Activated B cell treated with CpG ODN at 0.5 μM for 24 hours (primary cell): ENCODE measurements at places on chromosomes 1 and 21. TPM values are rescaled to one million over a fixed set of nuclear protein-coding genes. Genes with fewer than 3 reads are reported as not detected.

DNA sequence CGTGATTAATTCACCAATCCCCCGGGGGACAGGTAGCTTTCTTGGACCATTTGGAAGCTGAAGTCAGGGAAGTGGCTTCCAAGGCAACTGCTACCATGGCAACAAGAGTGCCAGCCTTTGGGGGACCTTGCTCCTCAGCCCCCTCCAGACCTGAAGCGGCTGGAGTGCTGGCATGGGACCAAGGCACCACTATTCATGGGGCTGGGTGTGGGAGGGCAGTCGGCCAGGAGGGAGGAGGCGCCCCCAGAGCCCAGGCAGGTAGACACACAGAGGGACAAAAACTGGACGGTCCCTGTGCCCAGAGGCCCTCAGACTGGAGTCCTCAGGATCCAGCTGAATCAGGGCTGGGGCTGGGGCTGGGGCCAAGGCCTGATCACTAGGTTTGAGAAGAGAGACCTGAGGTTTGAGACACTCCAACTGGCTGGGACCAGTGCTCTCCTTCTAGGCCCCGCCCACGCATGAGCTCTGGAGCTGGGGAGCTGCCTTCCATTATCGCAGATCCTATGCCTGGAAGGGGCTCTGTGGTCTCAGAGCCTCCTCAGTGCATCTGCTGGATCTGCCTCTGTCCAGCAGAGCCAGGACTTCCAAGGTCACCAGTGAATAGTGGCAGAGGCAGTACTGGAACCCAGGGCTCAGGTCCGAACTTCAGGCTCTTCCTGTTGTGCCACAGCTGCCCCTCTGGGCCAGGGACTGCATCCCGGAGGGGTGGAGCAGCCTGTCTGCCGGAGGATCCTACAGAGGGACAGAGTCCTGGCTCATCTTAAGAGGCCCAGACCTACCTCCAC is 3.3 kb upstream of the KNCN start:
- H3K27me3 ChIP-seq: peaks cover 9% of the 10 kb centered on the region
- H3K4me3 ChIP-seq: no peak overlapping the region
- no peak overlapping the region for H3K27ac ChIP-seq
- no peak for DNase-seq
- H3K4me1 ChIP-seq: no peaks in the 10 kb centered on the region
- peaks cover 16% of the 10 kb centered on the region for H3K36me3 ChIP-seq

GRCh38 chr1:63730211-63730610 is 43.6 kb upstream of the ROR1 start:
- H3K4me1 ChIP-seq: no peaks in the 10 kb centered on the region
- no peaks in the 10 kb centered on the region for H3K36me3 ChIP-seq
- DNase-seq: no peak
- no peaks in the 10 kb centered on the region for H3K27me3 ChIP-seq
- H3K4me3 ChIP-seq: no peak overlapping the region

GRCh38 chr21:33101300-33101911 is 31.5 kb downstream of the OLIG1 start:
- H3K27me3 ChIP-seq: peaks cover 50% of the 10 kb centered on the region
- H3K36me3 ChIP-seq: no peaks in the 10 kb centered on the region

DNA sequence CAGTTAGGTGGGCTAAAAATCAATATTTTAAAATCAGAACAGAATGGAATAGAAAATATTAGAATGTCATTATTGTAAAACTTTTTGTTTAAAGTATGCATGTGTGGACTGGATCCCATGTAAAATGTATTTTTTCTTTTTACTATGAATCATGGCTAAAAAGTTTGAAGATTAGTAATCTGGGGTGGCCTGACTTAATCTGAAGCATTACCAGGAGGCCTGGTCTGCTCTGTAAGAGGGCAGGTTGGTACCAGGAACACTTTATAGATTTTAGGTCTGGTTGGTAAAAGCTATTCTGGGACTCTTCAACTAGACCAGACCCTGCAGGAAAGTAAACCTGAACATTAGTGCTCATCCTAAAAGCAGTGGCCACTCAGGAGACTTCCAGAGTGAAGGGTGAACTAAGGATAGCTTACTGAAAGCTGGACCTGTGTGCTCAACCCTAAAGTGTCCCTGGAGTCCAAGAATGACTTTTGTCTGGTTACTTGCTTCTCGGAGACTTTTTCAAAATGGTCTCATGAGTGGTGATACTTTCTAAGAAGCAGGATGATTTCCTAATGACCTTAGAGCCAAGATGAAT is 16.5 kb downstream of the RGL1 start:
- H3K36me3 ChIP-seq: no peaks in the 10 kb centered on the region
- no peaks in the 10 kb centered on the region for H3K27me3 ChIP-seq
- no peaks in the 10 kb centered on the region for H3K4me1 ChIP-seq
- DNase-seq: no peak
- H3K27ac ChIP-seq: no peak overlapping the region

DNA sequence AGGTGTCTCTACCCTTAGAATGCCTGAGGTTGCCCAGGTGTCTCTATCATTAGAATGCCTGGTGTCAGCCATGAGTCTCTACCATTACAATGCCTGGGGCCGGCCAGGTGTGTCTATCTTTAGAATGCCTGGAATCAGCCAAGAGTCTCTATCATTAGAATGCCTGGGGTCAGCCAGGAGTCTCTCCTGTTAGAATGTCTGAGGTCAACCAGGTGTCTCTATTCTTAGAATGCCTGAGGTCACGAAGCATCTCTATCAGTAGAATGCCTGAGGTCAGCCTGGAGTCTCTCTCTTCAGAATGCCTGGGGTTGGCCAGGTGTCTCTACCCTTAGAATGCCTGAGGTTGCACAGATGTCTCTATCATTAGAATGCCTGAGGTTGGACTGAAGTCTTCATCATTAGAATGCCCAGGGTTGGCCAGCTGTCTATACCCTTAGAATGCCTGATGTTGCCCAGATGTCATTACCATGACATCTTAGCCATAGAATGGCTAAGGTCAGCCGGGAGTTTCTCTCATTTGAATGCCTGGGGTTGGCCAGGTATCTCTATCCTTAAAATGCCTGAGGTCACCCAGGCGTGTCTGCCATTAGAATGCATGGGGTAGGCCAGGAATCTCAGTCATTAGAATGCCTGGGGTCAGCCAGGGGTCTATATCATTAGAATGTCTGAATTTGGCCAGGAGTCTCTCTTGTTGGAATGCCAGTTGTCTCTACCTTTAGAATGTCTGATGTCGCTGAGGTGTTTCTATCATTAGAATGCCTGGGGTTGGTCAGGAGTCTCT is 44.0 kb downstream of the RNF187 start:
- no peak overlapping the region for H3K4me3 ChIP-seq
- H3K4me1 ChIP-seq: no peaks in the 10 kb centered on the region
- peaks cover 28% of the 10 kb centered on the region for H3K27me3 ChIP-seq

DNA sequence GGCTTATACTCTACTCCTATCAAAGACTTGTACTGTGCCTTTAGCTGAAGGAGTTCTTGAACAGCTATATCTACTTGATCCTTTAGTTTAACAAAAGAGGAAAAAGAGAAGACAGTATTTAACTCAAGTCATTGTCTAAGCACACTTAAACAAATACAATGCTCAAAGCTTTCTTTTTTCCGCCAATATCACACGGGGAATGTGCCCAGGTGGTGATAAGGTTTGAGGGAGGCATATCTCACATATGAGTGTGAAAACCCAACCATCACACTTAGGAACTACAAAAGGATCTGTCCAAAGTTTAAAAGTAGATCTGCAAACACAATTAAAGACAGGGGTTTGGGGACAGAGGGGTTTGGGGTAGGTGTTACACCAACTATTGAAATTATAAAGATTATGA is 59.0 kb upstream of the SLC30A10 start:
- no peaks in the 10 kb centered on the region for H3K27me3 ChIP-seq
- no peak overlapping the region for H3K4me3 ChIP-seq
- H3K4me1 ChIP-seq: peaks cover 67% of the 10 kb centered on the region
- H3K27ac ChIP-seq: peak overlapping the region; percentile 95
- H3K36me3 ChIP-seq: peaks cover 54% of the 10 kb centered on the region

DNA sequence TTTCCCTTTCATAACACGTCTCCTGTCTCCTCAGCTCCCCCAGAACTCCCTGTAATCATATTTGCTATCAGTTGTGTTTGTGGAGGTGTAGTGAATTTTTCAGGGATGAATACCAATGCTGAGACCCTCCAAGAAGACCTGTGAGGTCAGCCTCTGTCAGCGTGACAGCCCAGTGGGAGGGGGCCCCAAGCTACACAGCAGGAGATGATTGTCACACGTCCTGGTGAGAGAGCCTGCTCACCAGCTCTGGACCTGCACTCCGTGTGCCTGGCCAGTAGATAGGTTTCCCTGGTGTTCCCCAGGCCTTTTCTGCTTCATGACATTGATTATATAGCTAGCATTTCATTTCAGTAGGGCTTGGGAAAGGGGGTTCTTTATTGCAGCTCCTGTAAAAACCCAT is 421.5 kb downstream of the KIF26B start:
- DNase-seq: no peak
- no peaks in the 10 kb centered on the region for H3K4me1 ChIP-seq
- H3K27me3 ChIP-seq: peaks cover 19% of the 10 kb centered on the region
- H3K36me3 ChIP-seq: no peaks in the 10 kb centered on the region

GRCh38 chr21:45892156-45892915 is 89.2 kb upstream of the COL6A1 start:
- no peak for DNase-seq
- peak overlapping the region; percentile 77 for H3K27ac ChIP-seq
- H3K27me3 ChIP-seq: no peaks in the 10 kb centered on the region
- no peaks in the 10 kb centered on the region for H3K36me3 ChIP-seq
- H3K4me1 ChIP-seq: peaks cover 22% of the 10 kb centered on the region

- H3K4me1 ChIP-seq: no peaks in the 10 kb centered on the region
- H3K27me3 ChIP-seq: peaks cover 9% of the 10 kb centered on the region
- no peak overlapping the region for H3K27ac ChIP-seq
- H3K36me3 ChIP-seq: no peaks in the 10 kb centered on the region
- H3K4me3 ChIP-seq: no peak overlapping the region
- no peak for DNase-seq
Observed at GRCh38 chr21:45578176-45578801, 36.0 kb upstream of the SLC19A1 start.

DNA sequence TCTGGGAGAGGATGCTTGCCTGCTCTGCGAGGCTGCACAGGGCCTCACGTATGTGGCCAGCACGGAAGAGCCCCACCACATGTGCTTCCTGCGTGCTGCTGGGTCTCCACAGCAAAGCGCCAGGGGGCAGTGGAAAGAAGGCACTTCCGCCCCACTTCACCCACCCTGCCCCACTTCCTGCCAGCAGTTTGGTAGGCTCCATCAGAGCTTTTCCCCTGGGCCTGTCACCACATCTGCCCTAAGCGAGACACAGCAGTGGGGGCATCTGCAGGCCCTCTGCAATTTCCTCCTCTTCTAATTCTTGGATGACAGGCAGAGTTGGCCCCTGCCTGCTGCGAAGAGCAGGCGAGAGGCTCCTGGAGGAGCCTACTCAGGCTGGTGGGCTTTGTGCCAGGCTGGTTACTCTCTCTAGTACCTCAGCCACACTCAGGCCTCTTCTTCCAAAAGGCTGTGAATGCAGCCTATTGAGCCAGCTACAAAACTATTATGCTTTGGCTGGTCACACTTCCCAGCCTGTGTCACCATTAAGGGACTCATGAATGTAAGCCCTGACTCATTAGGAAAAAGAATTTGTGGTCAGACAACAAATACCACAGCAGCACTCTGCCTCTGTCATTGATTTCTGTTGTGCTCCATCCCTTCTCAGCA is 25.0 kb downstream of the CD244 start:
- H3K27me3 ChIP-seq: no peaks in the 10 kb centered on the region
- DNase-seq: peak; percentile 66
- no peaks in the 10 kb centered on the region for H3K36me3 ChIP-seq
- H3K4me1 ChIP-seq: peaks cover 36% of the 10 kb centered on the region

DNA sequence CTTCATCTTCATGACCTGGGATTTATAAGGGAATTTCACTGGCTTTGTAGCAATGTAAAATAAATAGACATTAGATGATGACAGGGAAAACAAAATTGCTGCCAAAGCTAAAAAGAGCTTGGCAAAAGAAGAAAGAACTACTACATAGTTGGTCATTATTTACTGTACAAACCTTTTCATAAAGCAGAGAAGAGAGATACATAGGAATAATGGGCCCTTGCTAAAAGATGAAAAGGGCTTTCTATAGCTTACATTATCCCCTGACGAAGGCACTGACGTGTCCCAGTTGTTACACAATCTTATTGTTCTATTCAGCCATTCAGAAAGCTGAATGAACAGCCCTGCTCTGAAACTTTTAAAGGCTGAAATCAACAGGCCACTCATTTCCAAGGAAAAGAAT is 57.1 kb downstream of the ZC3H11B start:
- H3K36me3 ChIP-seq: no peaks in the 10 kb centered on the region
- H3K27me3 ChIP-seq: peaks cover 2% of the 10 kb centered on the region
- no peaks in the 10 kb centered on the region for H3K4me1 ChIP-seq
- H3K27ac ChIP-seq: no peak overlapping the region

DNA sequence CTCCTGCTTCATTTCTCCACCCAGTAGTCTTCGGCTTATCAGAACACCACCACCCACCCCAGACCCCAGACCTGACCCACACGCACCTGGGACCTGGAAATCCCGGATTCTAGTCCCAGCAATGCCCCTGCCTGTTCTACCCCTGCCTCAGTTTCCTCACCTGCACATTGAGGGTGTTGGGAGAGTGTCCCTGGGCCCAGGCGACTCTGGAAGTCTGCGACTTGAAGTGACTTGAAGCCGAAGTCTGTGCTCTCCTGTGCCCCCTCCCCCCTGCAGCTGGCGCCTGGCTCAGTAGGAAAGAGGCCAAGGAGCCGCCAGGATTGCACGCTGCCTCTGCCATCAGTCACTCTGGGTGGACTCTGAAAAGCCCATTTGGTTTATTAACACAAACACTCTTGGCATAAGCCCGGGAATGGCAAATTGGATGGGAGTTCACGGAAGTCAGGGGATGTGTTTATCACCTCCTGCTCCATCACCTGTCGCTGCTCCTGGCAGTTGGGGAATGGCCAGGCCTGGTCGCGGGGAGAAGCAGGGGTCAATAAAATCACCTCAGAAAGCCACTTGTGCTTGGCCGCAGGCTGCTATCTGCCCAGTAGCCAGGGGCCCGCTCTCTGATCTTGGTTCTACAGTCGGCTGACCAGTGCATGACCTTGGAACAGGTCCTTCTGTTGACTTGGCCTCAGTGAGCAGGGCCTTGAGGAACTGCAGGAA is 132.7 kb downstream of the ACTL8 start:
- peaks cover 4% of the 10 kb centered on the region for H3K27me3 ChIP-seq
- H3K27ac ChIP-seq: no peak overlapping the region
- H3K4me3 ChIP-seq: no peak overlapping the region
- H3K36me3 ChIP-seq: no peaks in the 10 kb centered on the region
- no peaks in the 10 kb centered on the region for H3K4me1 ChIP-seq

- no peak for DNase-seq
- H3K36me3 ChIP-seq: no peaks in the 10 kb centered on the region
- no peak overlapping the region for H3K27ac ChIP-seq
- H3K4me3 ChIP-seq: no peak overlapping the region
- no peaks in the 10 kb centered on the region for H3K27me3 ChIP-seq
Observed at GRCh38 chr1:17194133-17194475, 10.8 kb upstream of the PADI1 start.

The ST6GALNAC3 gene
- total RNA-seq: 9.1 and 12.6 TPM in 2 replicates

The C21orf58 gene
- 4.7 TPM in 2 replicates for total RNA-seq

The FCRL2 gene
- total RNA-seq: 48.0 and 51.6 TPM in 2 replicates

The RGSL1 gene
- total RNA-seq: not detected in 2 replicates

The PLA2G2A gene
- total RNA-seq: not detected in 2 replicates

The SUSD4 gene
- total RNA-seq: not detected in 2 replicates
